Cardiac septum (tissue), 1 donor: ENCODE measurements at places on chromosomes 7 and 10.

- DNase-seq: no peak
These were observed 524.4 kb downstream of the NEBL start for GRCh38 chr10:20372748-20373147.

DNA sequence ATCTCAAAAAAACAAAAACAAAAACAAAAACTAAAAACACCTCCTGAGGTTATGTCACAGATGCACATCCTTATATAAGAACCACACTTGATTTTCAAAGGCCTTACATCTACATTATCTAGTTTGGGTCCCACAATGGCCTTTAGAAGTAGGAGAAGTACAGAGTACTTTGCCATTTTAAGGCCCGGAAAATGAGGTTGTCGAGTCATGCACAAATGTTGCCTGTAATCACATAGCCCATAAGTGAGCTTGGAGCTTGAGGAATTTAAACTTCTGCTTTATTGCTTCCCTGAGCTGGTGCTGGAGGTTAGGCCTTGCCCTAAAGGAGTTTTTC lies 9.7 kb upstream of the MKRN1 start:
- DNase-seq: no peak

GRCh38 chr7:2114052-2114451 lies 118.7 kb downstream of the MAD1L1 start:
- DNase-seq: no peak

DNA sequence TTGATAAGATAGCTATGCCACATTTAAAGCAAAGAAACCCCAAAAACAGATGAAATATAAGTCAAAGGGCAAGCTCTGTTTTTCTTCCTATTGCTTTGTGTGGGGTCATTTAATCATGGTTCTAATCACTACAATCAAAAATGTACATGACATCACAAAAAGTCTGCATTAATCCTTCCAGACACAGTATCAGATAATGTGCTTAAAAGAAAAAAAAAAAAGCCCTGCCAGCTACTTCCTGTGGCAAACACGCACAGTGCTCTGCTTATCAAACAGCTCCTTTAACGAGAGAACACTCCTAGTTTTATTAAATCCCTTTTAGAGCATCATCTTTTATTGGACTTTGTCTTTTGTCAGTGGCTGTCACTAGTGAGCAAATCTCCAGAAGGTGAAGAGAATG lies 1005.8 kb downstream of the GATA3 start:
- DNase-seq: no peak

- no peak for DNase-seq
These were observed 48.0 kb downstream of the PDZD8 start for GRCh38 chr10:117327262-117327661.

DNA sequence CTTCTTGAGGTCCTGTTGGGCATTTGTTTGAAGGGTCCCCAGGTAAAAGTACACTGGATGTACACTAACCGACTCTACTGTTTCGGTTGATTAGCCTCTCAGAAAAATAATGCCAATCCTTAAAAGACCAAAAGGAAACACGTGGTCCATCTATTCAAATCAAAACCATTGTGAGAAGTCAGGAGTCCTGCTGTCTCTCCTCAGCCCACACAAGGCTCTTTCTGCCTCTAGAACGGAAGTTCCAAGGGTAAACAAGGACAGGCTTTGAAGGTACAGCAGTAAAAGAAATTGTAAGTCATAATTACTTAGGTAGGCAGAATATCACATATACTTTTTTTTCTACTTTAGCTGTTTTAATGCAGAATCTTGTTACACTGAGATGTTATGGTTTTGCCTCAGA lies 71.7 kb upstream of the TPK1 start:
- no peak for DNase-seq

DNA sequence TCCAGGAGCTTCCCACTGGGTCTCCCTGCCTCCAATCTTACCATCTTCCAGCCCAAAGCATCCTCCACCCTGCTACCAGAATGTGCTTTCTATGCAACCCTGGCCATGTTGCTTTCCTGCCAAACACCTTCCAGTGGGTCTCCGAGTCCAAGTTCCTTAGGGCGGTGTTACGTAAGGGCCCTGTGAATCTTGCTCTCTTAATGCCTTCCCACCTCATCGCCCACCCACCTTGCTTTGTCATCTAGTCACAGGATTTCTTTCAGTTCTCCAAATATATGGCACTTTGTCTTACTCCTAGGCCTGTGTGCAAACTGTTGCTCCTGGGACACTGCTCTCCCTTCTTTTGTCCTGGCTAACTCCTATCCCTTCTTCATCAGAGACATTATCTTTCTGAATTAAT lies 344.5 kb downstream of the RPS24 start:
- no peak for DNase-seq

GRCh38 chr7:25786936-25787335 lies 365.1 kb upstream of the NFE2L3 start:
- no peak for DNase-seq

DNA sequence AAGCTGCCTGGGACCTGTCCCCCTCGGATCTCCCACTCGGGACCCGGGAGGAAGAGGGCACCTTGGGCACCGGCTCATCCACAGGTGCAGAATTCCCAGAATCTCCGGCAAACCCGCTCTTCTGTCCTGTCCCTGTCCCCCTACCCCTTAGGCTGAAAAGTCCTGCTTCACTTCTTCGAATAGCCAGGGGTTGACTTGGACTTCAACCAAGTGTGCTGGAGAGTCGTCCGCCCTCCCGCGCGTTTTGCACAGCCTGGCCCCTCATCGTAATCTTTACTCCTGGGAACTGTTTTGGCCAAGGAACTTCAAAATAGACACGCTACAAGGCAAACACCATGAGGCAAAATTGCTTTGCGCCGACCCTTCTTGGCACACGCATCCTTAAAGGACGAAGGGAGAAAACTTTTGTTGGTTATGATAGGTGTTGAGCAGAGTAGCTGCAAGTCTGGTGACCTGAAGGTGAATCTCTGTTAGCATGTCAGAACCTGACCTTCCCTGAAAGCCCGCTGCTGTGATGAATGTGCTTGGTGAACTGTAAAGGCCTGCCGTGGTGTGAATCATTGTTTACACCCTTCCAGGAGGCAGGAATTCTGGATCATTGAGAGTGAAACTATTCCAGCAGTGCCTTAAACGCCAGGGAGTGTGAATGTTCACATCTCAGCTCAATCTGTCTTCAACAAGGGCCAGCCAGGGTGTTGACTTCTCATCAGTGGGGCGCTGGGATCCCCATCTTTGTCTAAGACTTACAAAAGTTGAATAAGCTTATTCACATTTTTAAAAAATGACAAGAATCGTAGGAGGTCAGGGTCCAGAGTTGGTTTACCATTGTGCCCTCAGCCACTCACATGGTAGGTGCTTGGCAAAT lies 589 bp upstream of the RAPGEF5 start:
- no peak for DNase-seq

- DNase-seq: no peak
These were observed 208.4 kb downstream of the ACTR3B start for GRCh38 chr7:152967958-152968357.

DNA sequence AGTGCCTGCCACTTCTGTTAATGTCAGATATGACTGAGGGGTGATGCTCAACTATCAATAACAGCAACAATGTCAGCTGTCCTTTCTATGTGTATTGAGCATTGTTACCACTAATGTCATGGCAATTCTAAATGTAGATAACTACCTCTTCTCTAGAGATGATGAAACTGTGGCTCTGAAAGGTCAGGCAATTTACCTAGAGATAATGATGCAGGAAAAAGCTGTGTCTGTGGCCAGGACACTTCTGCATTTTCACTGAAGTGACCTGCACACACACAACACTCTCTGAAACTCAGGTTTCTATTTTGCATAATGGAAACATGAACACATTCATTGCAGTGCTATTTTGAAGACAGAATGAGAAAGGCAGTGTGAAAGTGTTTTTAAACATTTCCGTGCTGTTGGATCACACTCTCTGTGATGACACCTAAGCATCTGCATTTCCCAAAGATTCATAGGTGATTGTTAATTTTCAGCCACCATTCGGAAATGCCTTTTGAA lies 148.2 kb downstream of the KCND2 start:
- DNase-seq: no peak

DNA sequence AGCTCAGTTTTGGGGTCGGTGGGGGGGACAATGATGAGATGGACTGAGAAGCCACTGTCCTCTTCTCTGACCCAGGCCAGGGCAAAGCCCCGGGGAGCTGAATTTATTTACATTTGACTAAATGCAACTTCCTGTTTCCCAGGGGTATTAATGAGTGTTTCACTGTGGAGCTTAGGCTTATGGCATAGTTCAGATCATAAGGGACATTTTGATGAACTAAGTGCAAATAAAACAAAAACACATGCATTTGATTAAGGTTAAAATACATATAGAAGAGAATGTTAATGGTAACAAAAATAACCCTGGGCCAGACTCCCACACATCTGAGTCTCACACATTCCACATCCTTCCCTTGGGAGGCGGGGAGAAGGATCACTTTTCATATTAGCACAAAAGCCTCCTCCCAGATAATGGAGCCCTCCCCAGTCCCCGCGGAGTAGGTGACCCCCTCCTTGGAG lies 320.6 kb downstream of the FRMD4A start:
- DNase-seq: no peak

DNA sequence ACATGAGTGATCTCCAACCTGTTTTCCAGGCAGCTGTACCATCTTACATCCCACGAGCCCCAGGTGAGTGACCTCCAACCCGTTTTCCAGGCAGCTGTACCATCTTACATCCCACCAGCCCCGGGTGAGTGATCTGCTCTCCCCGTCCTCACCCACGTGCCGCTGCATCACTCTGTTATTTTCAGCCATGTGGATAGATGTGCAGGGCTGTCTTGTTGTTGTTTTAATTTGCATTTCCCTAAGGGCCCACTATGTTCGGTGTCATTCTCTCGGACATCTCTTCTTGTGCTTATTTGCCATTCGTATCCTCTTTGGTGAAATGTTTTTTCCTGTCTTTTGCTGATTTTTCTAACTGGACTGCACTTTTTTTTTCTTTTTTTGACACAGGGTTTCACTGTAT lies 17.9 kb upstream of the LARP4B start:
- DNase-seq: no peak

DNA sequence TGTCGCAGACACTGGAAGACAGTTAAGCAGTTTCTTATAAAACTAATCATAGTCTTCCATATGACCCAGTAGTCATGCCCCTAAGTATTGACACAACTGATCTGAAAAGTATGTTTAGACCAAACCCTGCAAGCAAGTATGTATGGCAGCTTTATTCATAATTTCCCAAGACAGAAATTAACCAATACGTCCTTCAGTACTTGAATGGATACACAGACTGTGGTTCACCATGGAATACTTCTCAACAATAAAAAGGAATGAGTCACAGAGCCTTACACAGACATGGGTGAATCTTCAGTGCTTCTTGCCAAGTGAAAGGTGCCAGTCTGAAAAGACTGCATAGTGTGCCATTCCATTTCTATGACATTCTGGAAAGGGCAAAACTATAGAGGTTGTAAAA lies 50.2 kb upstream of the AKR1E2 start:
- DNase-seq: no peak

- DNase-seq: no peak
These were observed 184.6 kb downstream of the SEC23IP start for GRCh38 chr10:120076996-120077706.

DNA sequence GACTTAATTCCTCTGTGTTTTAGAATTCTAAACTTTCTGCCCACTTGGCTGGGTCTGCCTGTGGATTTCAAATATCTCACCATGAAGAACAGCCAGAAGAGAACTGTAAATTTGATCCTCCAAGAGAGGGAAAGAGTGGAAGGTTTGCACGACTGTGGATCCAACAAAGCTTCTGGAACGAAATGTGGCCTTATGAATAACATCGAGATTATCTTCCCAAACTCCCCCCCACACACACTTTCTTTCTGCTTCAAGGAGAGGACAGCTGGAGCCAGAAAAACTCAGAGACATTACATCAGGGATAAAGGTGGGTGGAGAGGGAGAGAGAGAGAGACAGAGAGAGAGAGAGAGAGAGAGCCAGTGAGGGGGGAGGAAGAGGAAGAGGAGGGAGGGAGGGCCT lies 570.1 kb upstream of the MGMT start:
- no peak for DNase-seq

DNA sequence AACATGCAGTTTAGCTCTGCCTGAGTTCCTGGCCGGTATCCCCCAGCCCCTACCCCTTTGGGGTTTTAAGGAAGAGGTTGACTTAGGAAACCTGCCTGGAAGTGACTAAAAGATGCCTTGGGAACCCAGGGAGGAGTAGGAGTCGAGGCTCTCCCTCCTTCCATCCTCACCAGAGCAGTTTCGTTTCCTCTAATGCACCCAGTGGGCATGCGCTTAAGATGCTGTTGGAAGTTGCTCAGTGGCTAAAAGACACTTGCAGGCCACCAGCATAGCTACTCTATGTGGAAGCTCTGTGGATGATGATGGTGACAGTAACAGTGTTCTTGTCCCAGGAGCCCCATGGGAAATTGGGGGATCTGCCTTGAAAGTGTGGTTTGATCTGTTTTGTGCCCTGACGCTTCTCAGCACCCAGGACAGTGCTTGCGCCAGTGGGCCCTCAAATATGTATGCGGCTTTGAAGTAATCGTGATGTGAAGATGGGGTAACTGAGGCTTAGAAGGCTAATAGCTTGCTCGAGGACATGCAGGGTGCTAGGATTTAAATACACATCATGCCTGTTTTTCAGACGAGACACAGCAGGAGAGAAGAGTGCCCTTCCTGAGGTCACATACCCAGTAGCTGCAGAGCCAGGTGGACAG lies 32.0 kb downstream of the TBATA start:
- DNase-seq: no peak

GRCh38 chr7:117652943-117653680 lies 173.3 kb downstream of the CFTR start:
- no peak for DNase-seq

- DNase-seq: no peak
These were observed 215.9 kb downstream of the RAB11FIP2 start for GRCh38 chr10:117830787-117831212.

DNA sequence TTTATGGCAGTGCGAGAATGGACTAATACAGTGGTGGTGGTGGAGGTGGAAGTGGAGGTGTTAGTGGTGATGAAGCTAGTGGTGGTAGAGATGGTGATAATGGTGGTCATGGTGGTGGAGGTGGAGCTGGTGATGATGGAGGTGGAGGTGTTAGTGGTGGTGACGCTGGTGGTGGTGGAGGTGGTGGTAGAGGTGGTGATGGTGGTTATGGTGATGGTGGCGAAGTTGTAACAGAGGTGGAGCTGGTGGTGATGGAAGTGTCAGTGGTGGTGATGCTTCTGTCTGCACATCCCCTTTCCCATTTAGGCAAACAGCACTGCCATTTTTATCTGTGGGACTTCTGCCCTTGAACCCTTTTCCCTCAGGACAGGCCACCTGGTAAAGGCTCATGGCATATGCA lies 7.4 kb upstream of the PTPRN2 start:
- DNase-seq: no peak
